Transverse colon (tissue), 4 donors: ENCODE measurements at places on chromosomes 5 and 9.

GRCh38 chr5:154461531-154461930 lies 15.7 kb downstream of the SAP30L start:
- no peak for DNase-seq

DNA sequence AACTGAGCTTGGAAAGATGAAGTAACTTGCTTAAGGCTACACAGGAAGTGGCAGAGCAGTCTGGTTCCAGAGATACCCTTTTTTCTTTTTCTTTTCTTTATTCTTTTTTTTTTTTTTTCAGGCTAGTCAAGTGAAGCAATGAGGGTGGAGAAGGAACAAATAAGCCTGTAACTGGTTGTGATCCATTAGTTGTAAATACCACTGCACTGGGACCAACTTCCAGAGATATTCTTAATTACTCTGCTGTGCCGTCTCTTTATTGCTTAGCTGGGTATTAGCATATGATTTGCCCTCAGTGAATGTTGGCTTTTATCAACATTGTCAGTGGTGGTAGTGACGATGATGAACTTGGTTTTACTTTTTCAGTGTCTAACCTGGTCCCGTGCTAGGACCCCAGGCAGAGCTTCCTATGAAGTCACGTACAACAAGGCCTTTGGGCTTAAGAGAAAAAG lies 26.7 kb downstream of the LNPEP start:
- no peak for DNase-seq

DNA sequence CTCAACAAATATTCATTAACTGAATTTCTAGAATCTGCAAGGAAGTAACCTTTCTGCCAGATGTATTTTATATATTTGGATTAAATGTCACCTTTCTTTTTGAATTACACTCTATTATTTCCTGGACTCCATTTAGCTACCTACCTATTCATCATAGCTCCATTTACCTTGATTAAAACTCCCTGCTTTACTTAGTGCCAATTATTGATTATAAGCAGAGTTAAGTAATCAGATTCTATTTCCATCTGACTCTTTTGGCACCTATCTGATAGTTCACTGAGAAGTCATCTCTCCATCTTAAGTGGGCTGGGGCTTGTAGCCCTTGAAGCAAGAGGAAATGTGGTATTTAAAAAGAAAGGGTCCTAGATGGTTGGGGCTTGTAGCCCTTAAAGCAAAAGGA lies 88.6 kb downstream of the TRPM3 start:
- no peak for DNase-seq

GRCh38 chr5:87195104-87195591 lies 72.5 kb upstream of the RASA1 start:
- DNase-seq = no peak

DNA sequence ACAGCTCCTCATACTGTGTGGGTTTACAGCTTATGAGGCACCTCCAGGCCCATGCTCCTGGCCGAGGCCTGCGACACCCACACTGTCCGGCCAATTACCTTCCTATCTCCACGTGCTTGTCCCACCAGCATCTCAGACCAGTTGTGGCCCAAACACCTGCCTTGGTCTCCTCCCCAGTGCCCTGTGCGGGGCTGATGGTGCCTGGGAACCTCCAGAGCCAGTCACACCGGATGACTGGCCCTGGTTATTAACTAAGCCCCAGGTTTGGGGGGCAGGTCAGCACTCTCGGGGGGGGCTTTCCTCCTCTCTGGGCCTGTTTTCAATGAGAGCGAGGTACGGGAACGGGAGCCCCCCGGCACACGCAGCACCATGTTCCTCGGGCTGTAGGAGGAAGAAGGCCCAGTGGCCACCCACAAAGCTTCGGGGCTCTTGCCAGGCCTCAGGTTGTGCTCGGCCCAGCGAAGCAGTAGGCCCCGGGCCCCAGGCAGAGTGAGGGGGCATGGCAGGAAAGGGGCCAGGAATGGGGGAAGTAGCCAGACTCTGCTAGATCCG lies 76.0 kb upstream of the PHYKPL start:
- DNase-seq = no peak

DNA sequence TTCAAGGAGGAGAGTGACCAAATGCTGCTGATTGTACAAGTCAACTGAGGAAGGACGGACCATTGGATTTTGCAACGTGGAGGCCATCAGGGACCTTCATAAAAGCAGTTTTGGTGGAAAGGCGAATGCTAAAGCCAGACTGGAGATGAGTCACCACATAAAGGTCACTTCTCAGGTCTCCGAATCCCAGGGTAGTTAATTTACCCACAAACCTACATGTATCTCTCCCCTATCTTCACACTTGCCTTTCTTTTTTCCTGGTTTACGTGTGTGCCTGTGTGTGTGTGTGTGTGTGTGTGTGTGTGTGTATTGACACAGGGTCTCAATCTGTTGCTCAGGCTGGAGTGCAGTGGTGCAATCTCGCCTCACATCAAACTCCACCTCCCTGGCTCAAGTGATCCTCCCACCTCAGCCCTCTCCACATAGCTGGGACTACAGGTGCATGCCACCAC lies 4.6 kb upstream of the CTNNA1 start:
- DNase-seq = no peak

DNA sequence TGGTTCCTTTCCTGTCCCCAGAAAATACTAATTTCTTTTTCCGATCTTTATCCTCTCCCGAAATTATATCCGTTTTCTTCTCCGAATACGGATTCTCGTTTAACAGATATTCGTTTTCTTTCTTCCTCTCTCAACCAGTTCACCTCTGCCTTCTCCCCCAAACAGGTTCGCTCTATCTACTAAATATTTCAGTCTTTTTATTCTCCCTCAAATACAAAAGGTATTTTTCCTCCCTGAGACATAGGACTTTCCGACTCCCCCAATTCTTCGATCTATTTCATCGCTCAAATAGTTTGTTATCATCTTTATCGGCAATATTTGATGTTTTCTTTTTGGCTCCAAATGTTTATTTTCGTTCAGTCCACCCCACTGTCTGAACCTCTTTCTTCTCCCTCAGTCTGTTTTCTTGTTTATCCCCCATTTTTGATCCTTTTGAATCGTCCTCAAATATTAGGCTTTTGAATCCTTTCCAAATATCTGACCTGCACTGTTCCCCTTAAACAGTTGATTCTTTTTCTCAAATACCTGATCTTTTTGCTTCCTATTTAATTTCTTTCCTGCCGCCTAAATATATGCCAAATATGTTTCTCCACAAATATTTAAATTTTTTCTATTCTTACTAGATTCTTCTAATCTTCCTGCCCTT lies 4.4 kb downstream of the PITX1 start:
- no peak for DNase-seq

DNA sequence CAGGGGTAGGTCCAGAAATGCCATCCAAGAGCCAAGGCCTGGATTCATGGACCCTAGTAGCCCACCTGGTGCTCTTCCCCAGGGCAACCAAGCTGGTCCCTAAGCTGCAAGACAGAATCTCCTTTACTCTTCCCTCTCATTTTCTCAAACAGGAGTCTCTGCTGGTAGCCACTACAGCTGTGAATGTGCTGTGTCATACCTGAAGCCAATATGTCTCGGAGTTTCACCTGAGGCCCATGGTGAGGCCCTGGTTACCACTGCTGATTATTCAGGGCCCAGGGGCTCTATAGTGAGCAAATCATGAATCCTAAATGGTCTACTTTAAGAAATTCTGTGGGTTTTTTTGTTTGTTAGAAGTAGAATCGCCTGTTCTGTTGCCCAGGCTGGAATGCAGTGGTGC lies 15.9 kb downstream of the CDK7 start:
- no peak for DNase-seq

DNA sequence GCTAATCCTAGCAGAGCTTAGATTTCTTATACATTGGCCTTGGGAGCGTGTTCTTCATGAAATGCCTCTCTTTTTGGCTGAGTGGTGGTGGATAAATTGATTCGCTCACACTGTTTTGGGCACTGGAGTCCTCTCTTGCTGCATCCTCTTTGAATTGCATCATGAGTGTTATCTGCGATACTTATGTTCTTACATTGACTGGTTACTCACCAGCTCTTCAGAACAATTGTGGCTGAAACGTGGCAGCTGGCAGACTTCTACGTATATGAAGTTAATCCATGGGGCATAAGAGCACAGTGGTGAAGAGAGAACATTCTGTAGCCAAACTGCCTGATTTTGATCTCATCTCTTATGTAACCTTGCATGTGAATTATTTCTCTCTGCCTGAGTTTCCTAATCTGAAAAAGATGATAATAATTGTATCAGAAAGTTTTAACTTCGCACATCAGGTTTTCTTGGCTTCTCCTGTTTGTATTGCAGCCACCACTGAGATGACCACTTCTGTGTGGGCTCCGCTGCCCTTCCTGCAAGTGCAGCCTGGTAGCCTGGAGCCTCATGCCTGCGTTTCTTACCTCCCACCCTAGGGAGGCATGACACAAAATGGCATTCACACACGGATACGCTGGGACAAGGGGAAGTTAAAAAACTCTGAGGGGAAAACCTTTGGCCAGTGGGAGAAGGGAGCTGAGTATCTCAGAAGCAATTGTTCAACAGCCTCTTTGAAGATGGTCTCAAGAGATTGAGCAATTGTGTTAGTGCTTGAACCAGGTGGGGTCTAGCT lies 295.2 kb downstream of the ARHGAP26 start:
- no peak for DNase-seq

GRCh38 chr9:101219030-101219429 lies 165.8 kb downstream of the BAAT start:
- no peak for DNase-seq

- no peak for DNase-seq
These were observed 1729.2 kb upstream of the WWC1 start for GRCh38 chr5:166562246-166562645.

GRCh38 chr5:115557667-115558387 lies 13.3 kb upstream of the FEM1C start:
- peak; percentile 29 for DNase-seq

GRCh38 chr5:137619191-137619870 lies 116.6 kb downstream of the KLHL3 start:
- no peak for DNase-seq

GRCh38 chr9:132997591-132997990 lies 19.1 kb downstream of the GFI1B start:
- DNase-seq = no peak

GRCh38 chr9:84718476-84718875 lies 48.9 kb downstream of the NTRK2 start:
- no peak for DNase-seq

DNA sequence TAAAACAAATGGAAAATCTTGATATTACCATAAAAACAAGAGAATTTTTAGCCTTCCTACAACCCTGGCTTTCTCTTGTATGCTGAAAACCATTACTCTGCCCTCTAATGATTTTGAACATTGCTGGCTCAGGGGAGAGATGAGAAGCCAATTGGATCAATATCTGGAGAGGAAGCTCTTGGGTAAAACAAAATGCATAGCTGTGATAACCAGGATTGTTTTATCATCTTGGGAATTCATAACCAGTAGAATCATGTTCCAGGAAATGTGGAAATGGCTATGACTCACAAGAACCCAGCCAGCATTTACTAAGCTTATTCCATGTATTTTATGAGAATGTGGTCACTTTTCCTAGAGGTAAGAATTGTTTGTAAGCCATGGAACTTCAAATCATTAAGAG lies 51.1 kb upstream of the CTNND2 start:
- DNase-seq = no peak

- no peak for DNase-seq
These were observed 65.1 kb upstream of the DNAH5 start for GRCh38 chr5:14009575-14009974.

DNA sequence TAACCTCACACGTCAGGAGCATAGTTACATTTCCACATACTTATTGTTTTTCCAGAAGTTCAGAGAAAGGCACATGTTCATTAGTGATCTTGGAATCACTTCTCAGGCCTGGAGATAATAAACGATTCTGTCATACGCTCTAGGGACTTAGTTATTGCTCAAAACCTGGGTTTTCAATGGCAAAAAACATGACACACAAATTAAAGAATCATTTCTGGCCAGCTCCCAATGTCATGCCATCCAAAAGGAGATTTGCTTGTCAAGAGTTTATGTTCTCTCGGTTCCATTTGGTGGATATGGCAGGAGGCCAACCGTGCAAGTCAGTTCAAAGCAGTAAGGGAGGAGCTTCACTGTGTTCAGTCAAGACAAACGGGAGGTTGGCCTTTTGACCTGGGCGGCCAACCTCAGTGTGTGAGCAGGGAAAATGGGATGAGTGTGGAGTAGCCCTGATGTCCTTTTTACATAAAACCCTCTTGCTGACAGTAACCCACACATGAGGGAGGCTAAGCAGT lies 123.4 kb downstream of the NXNL2 start:
- no peak for DNase-seq

DNA sequence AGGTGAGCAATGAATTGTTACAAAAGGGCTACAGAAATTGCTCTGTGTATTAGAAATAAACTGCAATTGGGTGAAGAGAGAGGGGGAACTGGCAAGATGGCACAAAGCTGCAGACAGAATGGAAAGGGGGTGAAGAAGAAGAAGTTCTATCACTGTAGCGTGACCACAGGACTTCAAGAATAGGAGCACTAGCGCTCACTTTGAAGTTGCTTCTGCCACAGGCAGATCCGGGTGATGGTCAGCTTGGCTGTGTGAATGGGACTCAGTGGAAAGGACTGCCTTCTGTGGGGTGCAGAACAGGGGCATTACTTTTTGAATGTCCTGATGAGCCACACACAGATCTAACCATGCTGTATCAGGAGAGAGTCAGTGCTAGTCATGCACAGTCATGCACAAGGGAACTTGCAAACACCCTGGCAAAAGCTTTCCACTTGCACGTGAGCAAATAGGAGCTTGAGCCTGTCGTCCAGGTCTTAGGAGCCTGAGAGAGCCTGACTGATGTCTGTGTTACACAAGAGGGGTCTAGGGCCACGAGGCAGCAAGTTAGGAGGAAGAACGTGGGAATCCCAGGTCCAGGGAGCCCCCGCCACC lies 16.3 kb downstream of the IL5 start:
- no peak for DNase-seq

GRCh38 chr5:1536322-1536845 lies 12.6 kb upstream of the LPCAT1 start:
- DNase-seq = peak; percentile 40

DNA sequence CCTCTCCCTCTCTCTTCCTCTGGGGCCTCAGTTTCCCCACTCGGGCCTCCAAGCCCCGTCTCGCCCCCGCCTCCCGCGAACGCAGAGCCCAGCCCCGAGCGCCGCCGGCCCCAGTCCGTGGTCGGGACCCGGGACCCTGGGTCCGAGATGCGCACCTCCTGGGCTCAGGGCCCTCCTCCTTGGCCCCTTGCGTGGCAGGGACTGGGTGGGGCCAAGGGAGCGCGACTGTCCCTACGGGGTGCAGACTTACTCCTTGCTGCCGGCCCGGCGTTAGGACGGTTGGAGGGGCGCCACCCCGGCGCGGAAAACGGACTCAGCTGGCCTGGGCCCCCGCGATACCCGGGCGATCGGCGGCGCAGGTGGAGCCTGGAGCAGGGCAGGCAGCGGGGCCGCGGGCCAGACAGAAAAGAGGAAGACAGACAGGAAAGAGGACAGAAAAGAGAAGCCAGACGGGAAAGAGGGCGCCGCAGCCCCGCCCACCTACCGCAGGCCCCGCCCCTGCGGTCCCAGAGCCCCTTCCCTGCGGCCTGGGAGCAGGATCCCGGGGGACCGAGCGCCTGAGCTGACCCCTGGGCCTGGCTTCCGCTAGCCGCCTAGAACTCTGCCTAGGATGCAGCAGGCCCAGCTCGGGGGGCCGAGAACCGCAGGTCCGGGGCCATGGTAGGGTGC lies at the start of gene GBGT1:
Gene GBGT1, minus strand, starts transcription at position 411 of the 669 bp plus-strand sequence. CDS start 1,502 bp downstream, outside the sequence.
- peak; percentile 72 for DNase-seq

- no peak for DNase-seq
These were observed 12.9 kb upstream of the CAST start for GRCh38 chr5:96649251-96649662.
